ENCODE measurements at places on chromosomes 1 and 21.

GRCh38 chr1:85135392-85135798 lies 65.4 kb downstream of the SYDE2 start:
- no peak for DNase-seq

- DNase-seq = no peak
Observed at GRCh38 chr1:224735159-224735558, 119.0 kb downstream of the CNIH3 start.

DNA sequence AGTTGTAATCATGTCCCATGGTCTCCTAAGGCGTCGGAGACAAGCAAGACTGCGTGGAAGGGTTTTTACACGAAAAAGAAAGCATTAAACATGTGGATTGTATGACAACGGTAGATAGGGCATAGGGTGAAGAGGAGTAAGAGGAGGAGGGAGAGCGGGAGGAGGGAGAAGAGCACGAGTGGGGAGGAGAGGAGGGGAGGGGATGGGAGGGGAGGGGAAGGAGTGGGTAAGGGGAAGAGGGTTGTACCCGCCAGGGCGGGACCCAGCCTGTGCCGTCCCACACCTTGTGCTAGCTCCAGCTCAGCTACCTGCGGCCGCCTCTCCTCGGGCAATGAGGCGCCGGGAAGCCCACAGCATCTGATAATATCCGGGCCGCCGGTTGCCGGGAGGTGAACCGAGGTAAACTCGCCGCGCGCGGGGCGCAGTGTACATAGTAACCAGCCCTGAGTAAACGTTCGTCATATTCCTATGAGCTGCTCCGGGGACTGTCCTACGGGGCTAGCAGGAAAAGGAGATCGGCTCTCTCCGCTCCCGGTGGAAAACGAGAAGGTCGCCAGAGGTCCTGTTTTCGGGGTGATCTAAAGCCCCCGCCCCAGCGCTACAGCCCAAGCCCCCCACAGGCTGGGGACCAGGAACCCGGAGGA lies 449 bp upstream of the RCAN3 start:
- DNase-seq = peak; percentile 75

DNA sequence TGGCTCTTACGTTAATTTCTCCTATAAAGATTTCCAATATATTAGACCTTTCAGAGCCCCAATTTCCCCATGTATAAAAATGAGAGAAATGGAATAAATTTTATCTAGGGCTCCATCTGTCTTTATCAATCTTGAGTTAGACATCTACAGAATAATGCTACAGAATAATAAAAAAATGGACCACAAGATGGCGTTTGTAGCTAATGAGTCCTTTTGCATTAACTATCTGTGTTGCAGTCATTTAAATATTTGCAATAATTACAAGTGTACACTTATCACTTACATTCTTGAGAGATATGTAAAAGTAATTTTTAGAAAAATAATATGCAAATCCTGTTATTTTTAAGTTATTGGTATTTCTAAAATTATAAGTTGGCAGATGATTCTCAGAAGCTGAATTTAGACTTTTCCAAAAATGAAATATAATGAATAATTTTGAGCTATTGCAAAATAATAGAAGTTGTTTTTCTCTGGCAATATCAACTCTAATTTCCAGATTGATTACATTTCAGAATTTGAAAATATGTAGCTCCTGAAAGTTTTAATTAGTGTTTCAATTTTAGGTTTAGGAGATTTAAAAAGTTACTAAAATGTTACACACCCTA lies 87.7 kb downstream of the SNX7 start:
- no peak for DNase-seq

DNA sequence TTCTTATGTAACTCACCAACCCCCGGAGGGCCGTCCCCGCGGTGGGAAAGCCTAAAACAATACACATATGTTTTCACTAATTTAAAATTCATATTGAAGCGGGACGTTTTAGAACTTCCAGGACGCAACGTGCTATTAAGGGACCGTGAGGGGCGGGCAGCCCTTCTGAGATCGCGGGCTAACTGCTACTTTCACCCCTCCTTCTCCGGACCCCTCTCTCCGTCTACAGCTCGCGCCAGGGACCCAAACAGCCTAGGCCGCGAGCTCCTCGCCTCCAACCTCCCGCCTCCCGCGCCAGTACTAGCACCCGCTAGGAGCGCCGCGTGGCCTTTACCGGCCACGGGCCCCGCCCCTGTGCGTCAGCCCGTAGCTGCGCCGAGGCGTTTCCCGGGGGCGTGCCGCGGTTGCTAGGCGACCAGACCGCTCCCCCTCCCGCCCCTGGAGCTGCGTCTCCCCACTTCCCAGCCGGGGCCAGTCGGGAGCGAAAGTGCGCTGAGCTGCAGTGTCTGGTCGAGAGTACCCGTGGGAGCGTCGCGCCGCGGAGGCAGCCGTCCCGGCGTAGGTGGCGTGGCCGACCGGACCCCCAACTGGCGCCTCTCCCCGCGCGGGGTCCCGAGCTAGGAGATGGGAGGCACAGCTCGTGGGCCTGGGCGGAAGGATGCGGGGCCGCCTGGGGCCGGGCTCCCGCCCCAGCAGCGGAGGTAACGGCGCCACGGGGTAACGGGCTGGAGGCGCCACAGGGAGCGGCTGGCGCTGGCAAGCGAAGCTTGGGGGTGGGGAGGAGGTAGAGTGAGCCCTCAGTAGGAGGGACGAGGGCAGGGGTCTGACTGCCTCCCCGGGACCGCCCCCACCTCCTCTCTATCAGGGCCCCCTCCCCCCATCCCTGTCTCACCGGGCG lies at the start of gene DYRK3:
TSS of gene DYRK3 (plus strand) at position 457 of the 898 bp plus-strand sequence. CDS start at position 625, 168 bp downstream.
- peak; percentile 89 for DNase-seq

- DNase-seq = no peak
Observed at GRCh38 chr1:68542586-68542985, 45.7 kb upstream of the DEPDC1 start.

GRCh38 chr1:236147068-236147467 lies 4.7 kb downstream of the GPR137B start:
- DNase-seq = no peak

GRCh38 chr1:107359472-107360241 lies 218.8 kb downstream of the NTNG1 start:
- no peak for DNase-seq

- peak; percentile 60 for DNase-seq
Observed at GRCh38 chr1:203271018-203271743, 34.1 kb upstream of the BTG2 start.

DNA sequence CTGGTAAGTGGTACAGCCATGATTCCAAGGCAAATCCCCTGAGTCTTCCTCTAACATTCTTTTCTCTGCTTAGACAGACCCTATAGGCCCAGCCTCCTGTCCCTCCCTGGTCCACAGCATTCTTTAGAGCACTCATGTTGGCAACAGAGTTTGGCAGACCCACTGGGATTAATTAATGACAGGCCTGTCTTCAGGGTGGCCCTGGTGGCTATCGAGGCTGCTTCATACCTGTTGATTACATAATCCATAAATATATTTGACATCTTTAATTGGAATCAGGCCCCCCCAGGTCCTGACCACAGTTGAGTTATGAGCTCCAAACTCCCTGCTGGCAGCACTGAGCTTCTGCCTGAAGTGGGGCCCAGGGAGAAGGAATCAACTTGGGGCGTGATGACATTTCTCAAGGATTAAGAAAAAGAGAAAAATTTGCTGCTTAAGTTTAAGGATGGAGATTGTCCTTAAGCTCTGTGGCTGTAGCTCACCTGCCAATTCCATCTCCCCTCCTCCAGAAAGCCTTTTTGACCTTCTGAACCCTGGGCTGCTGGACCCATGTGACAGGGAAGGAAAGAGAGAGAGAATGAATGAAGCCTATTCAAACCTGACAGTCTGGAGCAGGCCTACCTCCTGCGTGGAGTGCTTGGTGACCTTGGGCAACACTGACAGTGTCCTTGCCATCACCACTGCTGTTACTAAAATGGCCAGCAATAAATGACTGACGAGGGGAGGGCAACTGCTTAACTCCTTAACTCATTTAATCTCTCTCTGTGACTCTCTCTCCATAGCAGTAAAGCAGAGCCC lies 156.6 kb downstream of the TRABD2B start:
- DNase-seq = no peak

GRCh38 chr1:19811206-19811851 lies 3.8 kb downstream of the RNF186 start:
- DNase-seq = peak; percentile 24

DNA sequence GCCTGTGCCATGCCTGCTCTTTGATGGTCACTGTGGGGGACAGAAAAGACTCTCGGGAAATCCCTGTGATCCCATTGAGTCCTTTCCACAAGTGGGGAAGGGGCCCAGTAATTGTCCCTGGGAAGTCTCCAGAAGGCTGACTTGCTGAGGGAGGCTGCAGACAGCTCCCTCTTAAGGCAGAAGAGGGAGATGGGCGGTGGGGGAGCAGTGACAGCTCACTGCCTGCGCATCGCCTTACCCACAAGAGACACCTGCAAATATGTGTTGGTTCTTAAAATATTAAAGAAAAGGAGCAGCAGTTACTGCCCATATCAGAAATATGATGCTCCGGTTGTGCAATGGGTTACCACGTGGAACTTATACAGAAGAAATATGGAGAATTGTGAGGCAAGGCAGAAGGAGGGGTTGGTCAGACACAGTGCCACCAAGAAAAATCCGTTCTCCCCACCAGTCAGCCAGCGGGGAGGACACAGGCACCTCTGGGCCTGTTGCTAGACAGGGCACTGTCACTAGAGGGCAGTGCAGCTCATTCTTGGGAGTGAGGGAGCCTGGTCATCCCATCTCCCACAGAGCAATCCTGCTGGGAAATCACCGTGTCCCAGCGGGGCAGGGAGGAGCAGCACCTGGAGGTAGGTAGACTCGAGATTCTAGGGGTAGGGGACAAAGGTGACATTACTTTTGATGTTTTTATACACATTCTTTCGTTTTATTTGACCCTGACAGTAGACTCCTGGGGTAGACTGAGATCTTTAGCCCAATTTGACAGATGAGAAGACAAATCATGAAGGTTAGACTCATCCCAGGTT lies 6.9 kb upstream of the CAMK1G start:
- DNase-seq = peak; percentile 52

GRCh38 chr1:7529917-7530316 lies 241.2 kb upstream of the VAMP3 start:
- no peak for DNase-seq

GRCh38 chr1:240843798-240844197 lies 231.8 kb upstream of the GREM2 start:
- no peak for DNase-seq

- no peak for DNase-seq
Observed at GRCh38 chr1:158285756-158286241, 3.9 kb upstream of the CD1C start.

- no peak for DNase-seq
Observed at GRCh38 chr21:41465176-41465781, 39.2 kb downstream of the MX1 start.

DNA sequence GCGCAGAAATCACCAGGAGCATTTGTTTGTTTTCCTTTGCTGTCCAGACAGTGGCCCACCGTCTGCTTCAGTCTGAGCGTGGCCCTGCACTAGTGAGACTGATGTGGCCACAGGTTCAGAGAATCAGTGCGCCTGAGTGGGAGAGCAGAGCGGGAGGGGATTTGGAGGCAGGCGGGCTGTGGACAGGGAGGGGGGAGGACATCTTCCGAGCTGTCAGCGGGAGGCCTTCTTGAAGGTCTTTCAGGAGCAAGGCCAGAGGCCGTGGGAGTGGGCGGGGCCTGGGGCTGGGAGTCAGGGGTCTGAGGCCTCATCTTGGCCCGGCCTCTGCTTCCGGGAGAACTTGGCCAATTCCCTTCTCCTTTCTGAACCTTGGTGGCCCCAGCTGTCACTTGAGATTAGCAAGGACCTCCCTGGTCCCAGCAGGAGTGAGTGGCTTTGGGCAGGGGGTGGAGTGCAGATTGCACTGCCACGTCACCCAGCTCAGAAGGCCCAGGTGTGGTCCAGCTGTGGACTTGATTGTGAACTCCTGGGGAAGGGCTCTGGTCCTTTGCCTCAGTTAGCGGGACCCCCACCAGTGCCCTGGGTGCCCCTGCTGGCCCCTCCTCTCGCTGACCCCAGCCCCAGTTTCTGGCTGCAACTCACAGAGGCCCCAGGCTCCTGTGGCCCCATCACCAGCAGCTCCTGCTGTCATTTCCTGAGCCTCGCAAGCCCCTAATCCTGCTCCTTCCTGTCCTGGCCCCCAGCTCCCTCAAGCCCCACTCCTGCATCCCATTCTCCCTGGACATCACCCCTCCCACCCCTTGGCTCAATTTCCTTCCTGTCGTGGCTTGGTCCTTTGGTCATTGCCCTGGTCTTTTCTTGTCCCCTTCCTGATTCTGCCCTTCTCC lies 8.4 kb downstream of the TNFRSF1B start:
- no peak for DNase-seq

DNA sequence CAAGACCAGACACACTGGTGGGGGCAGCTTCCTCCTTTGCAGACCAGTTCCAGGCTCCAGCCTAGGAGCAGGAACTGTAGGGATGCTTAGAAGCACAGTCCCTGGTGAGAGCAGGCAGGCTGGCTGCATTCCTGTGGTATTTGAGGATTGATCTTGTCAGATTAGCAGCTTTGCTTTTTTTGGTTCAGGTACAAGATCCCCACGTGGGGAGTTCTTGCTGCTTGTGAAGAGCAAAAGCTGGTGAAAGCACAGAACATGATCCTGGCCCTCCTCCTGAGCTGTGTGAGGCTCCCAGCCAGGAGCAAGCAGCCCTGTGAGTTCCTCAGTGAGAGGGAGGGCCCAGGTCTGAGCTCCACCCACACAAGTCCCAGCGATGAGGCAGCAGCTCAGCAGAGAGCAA lies 75.3 kb upstream of the ARTN start:
- no peak for DNase-seq

GRCh38 chr1:67264899-67265298 lies 42.8 kb upstream of the IL12RB2 start:
- no peak for DNase-seq

DNA sequence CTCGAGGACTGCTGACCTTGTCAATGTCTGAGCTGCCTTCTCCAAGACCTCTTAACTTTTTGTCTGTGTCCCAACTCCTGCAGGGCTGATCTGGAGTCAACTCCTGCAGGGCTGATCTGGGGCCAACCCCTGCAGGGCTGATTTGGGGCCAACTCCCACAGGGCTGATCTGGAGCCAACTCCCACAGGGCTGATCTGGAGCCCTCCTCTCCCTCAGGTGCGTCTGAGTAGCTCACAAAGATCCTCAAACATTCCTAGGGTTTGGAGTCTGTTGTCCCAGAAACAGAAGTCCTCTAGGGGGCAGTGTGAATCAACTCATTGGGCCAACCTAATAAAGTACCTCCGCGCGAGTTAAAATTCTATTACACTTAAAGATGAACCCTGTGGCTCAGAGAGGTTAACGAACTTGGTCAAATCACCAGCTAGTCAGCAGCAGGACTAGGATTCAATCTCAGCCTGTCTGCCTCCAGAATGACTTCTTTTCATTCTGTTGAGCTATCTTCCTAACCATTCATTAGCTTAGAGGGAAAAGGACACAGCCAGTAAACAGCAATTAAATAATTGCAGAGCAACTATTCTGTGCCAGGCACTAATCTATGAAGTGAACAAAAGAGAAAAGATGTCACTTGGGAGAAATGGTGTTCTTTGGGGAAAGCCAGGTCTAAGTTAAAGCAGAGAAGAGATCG lies 17.2 kb upstream of the RLF start:
- DNase-seq = no peak

DNA sequence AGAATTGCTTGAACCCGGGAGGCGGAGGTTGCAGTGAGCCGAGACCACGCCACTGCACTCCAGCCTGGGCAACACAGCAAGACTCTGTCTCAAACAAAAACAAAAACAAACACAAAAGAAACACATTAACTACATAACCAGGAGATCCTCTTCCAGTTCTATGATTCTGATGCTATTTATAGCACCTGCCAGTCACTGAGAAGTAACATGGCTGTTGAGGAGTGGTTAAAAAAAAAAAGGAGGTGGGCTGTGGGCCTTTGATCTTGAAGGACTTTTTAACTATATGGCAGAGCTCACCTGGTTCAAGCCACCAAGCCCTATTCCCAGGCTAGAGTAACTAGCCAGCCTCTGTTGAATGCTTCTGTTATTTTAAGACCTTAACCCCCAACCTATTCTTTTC lies 148.8 kb downstream of the ZBTB18 start:
- no peak for DNase-seq

- DNase-seq = no peak
Observed at GRCh38 chr1:109722908-109723691, 11.0 kb downstream of the GSTM5 start.
